ENCODE measurements at places on chromosomes 6 and 20.

- no peak for DNase-seq
Observed at GRCh38 chr6:30155520-30156261, 5.3 kb downstream of the TRIM10 start.

- no peak for DNase-seq
Observed at GRCh38 chr6:157804448-157805327, 18.4 kb upstream of the SNX9 start.

DNA sequence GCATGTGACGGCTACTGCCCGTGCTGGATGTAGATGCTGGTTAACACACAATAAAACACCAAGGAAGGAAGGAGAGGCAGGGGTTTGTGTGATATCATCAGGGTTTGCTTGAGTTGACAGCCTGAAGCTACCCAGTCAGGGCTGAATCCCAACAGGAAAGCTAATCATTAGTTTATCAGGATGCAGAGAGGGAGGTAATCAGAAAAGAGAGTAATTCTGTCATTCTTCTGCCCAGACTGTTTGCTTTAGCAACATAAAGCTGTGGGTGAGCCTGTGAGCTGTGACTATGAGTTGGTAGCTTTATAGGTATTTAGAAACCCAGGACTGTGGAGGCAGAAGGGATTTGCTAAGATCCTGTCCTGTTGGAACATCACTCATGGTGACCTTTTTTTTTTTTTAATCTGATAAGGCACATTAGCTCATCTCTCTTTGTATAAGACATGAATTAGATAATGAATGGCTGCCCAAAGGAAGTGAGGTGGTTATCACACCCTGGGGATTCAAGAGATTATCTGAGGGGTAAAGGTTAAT, 79.3 kb downstream of the CAP2 start:
- no peak for DNase-seq

- no peak for DNase-seq
Observed at GRCh38 chr6:169156108-169156792, 97.4 kb downstream of the THBS2 start.

DNA sequence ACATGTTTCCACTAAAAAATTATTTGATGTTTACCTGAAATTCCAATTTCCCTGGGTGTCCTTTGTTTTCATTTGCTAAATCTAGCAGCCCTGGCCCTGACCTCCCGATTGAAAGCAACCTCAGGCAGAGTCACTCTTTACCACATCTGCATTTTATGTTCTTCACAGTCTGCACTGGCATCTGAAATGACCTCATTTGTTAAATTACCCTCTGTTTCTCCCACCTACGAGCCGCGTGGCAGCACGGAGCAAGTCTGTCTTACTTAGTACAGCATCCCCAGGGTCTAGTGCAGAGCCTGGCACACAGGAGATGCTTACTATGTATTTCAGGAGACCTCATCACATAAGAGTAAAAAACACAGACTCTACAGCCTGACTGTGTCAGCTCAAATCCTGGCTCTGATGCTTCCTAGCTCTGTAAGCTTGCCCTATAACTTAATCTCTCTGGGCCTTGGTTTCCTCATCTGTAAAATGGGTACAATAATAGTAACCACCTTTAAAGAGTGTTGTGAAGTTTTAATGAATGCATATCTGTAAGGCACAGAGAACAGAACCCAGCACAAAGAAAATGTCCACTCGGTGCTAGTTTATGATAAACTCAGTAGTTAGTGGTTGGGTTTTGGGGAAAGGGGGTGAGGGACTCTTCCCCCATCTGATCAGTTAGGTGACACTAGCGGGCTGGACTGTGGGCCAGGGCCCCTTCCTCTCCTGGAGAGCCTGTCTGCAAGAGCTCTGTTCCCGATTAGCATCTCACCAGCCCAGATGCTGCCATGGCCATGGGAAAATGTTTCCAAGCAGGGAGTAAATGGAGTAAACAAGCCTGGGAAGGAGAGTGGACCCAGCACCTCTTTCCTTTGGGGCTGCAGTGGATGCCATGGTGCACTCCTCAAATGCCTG, 88.2 kb downstream of the PREX1 start:
- DNase-seq, result no peak

DNA sequence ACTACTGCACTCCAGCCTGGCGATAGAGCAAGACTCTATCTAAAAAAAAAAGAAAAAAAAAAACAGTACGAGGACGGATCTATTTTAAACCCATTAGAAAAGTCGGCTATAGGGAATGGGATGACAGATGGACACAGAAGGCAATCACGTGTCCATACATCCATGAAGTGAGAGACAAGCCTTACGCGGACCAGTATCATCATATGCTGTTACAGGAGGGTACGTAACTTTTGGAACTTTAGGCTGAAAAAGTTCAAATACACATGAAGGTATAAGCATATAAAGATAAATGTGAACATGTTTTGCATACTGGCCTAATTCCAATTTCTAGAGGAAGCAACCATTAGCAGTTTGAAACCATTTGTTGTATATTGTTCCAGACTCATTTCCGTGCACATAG, 109.8 kb upstream of the EXOC2 start:
- DNase-seq, result no peak

- peak; percentile 47 for DNase-seq
Observed at GRCh38 chr20:40945754-40946450, 82.7 kb upstream of the TOP1 start.

GRCh38 chr6:45118754-45119153, 209.4 kb upstream of the RUNX2 start:
- no peak for DNase-seq

GRCh38 chr6:46556053-46556452, 64.8 kb upstream of the RCAN2 start:
- no peak for DNase-seq

DNA sequence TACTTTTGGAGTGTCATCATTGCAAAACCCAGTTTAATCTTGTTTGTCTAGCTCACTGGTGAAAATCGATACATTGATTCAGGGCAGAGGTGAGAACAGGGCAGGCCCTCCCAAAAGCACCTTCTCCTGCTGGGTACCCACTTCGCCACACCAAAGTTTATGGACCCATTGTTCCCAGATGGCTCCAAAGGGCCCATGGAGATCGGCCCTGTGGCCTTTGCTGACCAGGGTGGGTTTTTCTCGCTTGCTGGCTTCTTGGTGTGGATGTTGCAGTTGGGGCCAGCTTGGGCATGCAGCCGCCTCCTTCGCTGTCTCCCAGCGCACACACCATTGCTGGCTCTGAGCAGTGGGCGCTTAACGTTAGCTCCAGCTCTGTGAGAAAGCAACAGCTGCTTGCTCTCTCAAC, 178.1 kb upstream of the PDE10A start:
- DNase-seq, result no peak

DNA sequence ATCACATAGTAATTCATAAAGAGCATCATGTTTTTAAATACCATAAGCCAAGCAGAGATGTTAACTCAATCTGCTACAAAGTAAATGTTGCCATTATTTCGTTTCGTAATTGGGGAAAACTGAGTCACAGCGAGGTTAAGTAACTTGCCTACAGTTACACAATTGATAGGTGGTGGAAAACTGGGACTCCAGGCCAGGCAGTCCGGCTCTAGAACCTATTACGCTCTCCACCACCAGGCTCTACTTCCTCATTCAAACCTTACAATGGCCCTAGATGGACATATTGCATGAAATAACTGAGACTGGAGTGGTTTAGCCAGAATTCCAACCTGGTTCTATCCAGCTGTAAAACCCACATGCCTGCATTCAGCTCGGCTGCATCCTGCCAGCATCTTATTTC, 58.2 kb downstream of the LINC00237 start:
- no peak for DNase-seq

DNA sequence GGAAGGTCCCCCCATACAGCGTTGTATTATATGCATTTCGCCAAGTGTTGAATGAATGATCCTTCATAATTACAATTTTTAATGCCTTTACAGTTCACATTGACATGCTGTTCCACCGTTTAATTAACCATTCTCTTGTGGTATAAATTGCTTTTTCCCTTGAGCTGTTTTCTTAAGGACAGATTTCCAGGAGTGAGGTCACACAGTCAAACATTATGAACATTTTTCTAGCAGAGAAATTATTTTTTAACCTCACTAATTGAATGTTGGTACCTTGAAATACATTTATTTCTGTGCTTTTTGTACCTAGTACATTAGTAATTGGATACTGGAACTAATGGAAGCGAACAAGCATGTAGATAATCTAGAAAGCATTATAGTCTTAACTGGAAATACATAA, 76.7 kb upstream of the C20orf144 start:
- DNase-seq, result no peak

DNA sequence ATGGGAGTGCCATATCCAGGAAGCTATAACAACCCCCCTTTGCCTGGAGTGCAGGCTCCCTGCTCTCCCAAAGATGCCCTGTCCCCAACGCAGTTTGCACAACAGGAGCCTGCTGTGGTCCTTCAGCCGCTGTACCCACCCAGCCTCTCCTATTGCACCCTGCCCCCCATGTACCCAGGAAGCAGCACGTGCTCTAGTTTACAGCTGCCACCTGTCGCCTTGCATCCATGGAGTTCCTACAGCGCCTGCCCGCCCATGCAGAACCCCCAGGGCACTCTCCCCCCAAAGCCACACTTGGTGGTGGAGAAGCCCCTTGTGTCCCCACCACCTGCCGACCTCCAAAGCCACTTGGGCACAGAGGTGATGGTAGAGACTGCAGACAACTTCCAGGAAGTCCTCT, 56.7 kb upstream of the TMEM181 start:
- DNase-seq, result no peak
